Fibroblast of villous mesenchyme (primary cell): ENCODE measurements at places on chromosomes 11 and 22. TPM values are rescaled to one million over a fixed set of nuclear protein-coding genes. Genes with fewer than 3 reads are reported as not detected.

Gene MS4A5
- total RNA-seq, result not detected in 2 replicates

Gene NAALAD2
- 1.9 and 2.2 TPM in 2 replicates for total RNA-seq

Gene GUCY1A2
- total RNA-seq, result 0.43 and 0.64 TPM in 2 replicates

Gene UCP3
- 1.3 and 1.7 TPM in 2 replicates for total RNA-seq

Gene SLC22A9
- total RNA-seq, result not detected in 2 replicates

Gene SNU13
- total RNA-seq, result 65.4 and 73.8 TPM in 2 replicates

Gene LUZP2
- total RNA-seq, result under 0.01 TPM in 2 replicates

Gene CFAP300
- total RNA-seq, result 2.9 and 4.7 TPM in 2 replicates

Gene CFAP68
- total RNA-seq, result 4.3 and 7.7 TPM in 2 replicates

Gene SLC7A4
- 0.32 and 2.2 TPM in 2 replicates for total RNA-seq

Gene TRPC6
- total RNA-seq, result 26.4 and 35.8 TPM in 2 replicates

Gene TREH
- not detected in 2 replicates for total RNA-seq

Gene TRIM21
- total RNA-seq, result 11.0 and 20.3 TPM in 2 replicates

Gene MMP10
- 0.86 and 28.0 TPM in 2 replicates for total RNA-seq

Gene SGSM1
- not detected in 2 replicates for total RNA-seq

Gene UPK3A
- not detected in 2 replicates for total RNA-seq

Gene UQCC3
- 6.5 and 10.0 TPM in 2 replicates for total RNA-seq

Gene MMP8
- total RNA-seq, result under 0.01 TPM in 1 of 2 replicates, not detected in the other

Gene FGF3
- total RNA-seq, result not detected in 2 replicates

Gene OR51G1
- total RNA-seq, result not detected in 2 replicates

Gene MOB2
- total RNA-seq, result 16.1 and 16.8 TPM in 2 replicates

Gene TRIM64
- not detected in 2 replicates for total RNA-seq

Gene CLDN25
- not detected in 2 replicates for total RNA-seq

Gene GCAT
- 20.3 and 31.1 TPM in 2 replicates for total RNA-seq

Gene APOBEC3G
- 11.6 and 12.1 TPM in 2 replicates for total RNA-seq

Gene OR6A2
- total RNA-seq, result 0.32 and 0.43 TPM in 2 replicates
